ENCODE measurements at places on chromosomes 11 and 22. TPM values are rescaled to one million over a fixed set of nuclear protein-coding genes. Genes with fewer than 3 reads are reported as not detected.

GRCh38 chr11:120547811-120548681, 36.5 kb downstream of the GRIK4 start:
- peak; percentile 99 for DNase-seq

GRCh38 chr11:47236482-47236881, 12.1 kb downstream of the ACP2 start:
- DNase-seq, result no peak

DNA sequence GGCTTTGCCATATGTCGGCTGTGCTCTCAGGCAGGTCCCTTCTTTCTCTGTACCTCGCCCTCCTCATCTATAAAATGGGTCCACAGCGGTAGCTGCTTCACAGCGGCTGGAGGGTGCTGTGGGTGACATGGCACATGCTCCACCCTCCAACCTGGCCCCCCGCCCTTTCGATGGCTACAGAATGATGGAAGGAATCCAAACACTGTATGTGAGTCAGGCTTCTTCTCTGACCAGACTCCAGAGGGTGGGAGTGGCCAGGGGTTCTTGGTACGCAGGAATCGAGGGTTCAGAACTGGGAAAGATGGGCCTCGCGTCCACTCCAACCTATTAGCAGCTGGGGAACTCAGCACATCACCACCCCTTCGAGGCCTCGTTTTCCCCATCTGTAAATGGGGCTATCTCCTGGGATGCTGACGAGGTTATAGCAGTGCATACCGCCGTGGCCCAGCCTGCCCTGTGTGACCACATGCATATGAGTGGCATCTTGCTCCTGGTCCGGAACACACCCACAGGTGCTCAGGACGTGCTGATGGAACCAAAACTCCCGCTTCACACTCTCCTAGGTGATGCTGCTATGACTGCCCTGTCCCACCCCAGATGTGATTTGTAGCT, 26.4 kb downstream of the MN1 start:
- no peak for DNase-seq

GRCh38 chr11:36229091-36229705, 60.0 kb downstream of the COMMD9 start:
- no peak for DNase-seq

DNA sequence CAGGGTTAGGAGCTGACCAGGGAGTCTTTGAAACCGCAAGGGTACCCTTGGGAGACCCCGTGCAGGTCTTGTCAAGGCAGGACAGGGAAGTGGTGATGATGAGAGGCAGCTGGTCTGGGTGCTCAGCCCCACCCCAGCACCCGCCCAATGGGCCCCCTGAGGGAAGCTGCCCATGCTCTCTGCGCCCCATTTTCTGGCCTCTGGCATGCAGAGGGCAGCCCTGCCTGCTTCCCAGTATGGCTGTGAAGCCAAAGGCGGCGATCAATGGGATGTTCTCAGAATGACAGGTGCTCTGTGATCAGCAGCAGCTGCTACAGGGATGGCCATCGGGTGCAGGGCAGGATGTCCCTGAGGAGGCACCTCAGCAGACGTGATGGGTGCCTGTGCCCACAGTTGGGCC, 54.7 kb downstream of the CDKN1C start:
- no peak for DNase-seq

NCR3LG1 gene
- 2.2 TPM for total RNA-seq

CCDC86 gene
- 36.6 TPM for total RNA-seq
